IPS DF 19.7 (cell line): ENCODE measurements at places on chromosomes 12 and 14.

DNA sequence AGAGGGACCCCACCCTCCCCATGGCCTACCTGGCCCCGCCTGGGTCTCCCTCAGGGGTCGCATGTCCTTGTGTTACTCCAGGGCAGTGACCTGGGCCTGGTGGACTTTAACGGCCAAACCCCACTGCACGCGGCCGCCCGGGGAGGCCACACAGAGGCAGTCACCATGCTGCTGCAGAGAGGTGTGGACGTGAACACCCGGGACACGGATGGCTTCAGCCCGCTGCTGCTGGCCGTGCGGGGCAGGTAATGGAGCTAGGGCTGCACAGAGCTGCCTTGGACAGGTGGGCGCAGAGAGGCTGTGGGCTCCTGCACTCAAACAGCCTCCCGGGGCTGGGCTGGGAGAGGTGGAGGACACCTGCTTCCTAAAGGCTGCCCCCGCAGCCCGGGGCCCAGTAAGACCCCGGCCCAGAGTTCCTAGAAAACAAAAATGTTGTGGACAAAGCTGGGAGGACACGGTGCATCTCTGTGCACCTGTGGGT, 21.6 kb downstream of the ASPG start:
- no peak for DNase-seq

DNA sequence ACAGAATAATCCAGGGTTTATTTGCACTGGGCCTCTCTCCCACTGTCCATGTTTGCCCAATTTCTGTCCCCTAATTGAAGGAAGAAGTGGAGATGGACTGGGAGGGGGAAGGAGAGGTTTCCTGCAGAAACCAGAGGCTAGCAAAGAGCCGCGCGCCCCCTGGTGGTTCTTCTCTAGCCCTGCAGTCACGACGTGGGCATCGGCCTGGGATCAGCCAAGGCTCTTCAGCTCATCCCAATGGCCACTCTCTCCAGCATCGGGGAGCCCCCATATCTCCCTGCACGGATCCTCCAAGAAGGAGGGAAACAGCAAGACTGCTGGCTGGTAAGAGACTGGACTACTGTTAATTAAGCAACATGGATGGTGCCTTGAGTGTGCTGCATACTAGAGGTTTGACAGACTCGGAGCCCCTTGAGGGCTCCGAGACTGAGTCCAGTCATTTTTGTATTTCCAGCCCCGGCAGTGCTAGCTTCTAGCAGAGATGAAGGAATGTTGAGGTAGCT, 18.7 kb downstream of the ZBTB39 start:
- DNase-seq: peak; percentile 57

DNA sequence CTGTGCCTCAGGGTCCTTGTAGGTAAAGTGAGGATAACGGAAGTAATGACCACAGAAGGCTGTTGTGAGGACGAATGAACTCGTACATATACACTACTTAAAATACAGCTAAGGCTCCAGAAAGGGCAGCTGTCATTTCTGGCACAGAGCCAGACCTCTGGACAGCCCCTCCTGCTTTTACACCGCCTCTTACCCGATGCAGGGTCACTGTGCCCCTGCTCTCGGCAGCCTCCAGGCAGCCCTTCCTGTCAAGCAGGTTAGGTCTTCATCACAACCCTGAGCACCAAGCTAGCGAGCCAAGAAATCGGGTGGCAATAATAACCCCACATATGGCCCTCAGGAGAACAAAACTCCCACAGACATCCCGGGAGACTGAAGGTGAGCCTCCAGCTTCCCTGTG, 8.5 kb downstream of the TMEM229B start:
- no peak for DNase-seq

- DNase-seq: no peak
Measured at GRCh38 chr14:93137864-93138263, 22.1 kb upstream of the ITPK1 start.
